ENCODE measurements at places on chromosomes 4 and X. TPM values are rescaled to one million over a fixed set of nuclear protein-coding genes. Genes with fewer than 3 reads are reported as not detected.

Gene ARSJ
- polyA plus RNA-seq, result 3.2 TPM

Gene SSX4
- polyA plus RNA-seq, result not detected

DNA sequence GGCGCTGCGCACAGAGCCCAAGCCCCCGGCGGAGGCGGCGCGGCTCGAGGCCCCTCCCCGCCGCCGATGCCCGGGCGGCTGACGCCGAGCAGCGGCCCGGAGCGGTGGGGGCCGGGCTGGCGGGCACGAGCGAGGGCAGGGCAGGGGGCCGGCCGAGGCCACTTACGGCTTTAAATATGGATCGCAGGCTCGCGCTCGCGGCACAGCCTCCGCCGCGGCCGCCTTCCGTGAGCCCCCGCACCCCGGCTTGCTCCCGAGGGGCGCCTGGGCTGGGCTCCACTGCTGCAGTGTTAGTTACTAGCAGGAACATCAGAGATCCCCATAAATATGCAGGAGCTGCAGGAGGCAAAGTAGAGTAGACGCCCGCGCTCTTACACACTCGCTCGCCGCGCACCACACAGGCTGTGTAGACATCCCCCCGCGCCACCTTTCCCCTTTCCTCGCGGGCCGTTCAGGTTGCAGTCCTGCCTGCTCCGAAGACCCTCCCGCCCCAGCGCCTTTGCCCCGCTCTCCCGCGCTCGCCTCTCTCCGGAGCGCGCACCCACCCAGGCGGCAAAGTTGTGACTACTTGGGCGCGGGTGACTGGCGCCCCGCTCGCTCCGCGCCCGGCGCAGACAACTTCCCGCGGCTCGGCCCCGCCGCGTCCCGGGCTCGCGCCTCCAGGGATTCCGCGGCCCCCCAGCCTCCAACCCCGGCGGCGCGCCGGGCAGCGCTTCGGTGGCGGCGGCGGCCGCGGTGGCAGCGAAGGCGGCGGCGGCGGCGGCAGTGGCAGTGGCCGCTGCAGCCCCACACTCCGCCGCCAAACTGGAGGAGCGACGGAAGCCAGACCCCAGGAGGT is 152.0 kb upstream of the SLC4A4 start:
- DNase-seq, result peak; percentile 20

GRCh38 chrX:20233336-20233735 is 33.4 kb downstream of the RPS6KA3 start:
- no peak for DNase-seq

DNA sequence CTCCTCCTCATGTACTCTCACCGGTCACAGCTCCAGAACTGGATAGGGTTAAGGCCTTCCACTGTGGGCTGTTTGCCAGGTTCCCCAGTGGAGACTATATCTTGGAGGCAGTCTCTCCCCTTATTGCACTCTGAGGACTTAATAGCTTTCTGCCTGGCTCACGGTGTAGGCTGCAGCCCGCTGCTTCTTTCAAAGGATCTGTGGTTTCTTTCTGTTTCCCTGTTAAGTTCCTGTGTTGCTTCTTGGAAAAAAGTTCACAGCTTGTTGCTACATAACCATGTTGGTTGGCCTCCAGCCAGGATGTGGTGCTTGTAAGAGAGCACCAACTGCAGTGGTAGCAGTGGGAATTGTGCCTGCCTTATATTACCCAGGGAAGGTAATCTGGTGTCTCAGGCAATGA is 24.9 kb upstream of the ZDHHC15 start:
- DNase-seq, result peak; percentile 56

DNA sequence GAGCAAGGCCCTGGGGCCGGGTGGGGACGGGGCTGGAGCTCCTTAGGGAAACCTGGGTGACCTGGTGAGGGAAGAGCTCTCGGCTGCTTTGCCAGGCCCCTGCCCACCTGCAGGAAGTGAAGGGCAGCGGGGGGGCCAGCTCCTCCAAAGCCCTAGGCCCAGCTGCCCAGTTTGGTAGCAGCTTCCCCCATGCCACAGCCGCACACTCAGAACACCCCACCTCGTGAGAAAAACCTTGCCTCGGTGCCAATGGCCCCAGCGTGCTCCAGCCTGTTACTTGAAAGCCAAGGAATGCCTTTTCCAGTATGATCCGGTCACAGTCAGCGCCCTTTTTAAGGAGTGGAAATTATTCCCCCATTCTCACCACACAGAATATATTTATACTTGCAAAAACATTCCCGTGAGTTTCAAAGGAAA is 38.3 kb downstream of the ACOX3 start:
- no peak for DNase-seq

DNA sequence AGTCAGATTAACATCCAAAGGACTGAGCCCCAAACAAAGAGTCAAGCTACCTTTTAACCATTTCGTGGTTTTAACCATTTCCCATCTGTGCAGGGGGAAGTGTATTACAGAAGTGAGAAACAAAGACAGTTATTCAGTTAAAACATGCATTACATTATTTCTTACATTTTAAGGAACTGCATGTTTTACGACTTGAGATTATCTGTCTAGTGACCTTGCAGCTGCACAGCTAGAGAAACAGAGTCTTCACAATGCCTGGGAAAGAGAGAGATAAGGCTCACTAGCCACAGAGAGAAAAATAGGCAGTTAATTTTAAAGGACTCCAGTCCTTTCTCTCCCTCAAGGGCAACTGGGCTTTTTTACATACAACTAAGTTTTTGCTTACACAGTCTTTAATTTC is 48.7 kb upstream of the KLHL4 start:
- no peak for DNase-seq

DNA sequence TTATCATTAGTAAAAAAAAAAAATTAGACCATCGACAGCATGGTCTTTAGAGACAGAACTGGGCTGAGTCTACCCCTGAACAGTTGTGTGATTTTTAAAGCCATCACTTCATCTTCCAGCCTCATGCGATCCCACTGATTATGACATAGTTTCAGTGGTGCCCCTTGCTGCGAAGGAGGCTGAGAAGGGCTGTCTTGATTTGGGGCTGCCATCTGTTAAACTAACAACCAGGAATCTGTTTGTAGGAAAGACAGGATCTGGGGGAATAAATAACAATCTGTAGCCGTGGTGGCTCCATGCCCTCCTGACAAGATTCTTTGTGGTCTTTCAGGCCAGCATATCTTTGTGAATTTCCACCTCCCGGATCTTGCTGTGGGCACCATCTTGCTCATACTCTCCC is 17.1 kb downstream of the SLC34A2 start:
- no peak for DNase-seq

GRCh38 chr4:128107766-128108165 is 46.7 kb downstream of the LARP1B start:
- DNase-seq, result no peak
